Transverse colon (tissue), 4 donors: ENCODE measurements at places on chromosomes 7 and 10.
A peak's percentile ranks its signal among the peaks of the same experiment; 100 is the strongest.

DNA sequence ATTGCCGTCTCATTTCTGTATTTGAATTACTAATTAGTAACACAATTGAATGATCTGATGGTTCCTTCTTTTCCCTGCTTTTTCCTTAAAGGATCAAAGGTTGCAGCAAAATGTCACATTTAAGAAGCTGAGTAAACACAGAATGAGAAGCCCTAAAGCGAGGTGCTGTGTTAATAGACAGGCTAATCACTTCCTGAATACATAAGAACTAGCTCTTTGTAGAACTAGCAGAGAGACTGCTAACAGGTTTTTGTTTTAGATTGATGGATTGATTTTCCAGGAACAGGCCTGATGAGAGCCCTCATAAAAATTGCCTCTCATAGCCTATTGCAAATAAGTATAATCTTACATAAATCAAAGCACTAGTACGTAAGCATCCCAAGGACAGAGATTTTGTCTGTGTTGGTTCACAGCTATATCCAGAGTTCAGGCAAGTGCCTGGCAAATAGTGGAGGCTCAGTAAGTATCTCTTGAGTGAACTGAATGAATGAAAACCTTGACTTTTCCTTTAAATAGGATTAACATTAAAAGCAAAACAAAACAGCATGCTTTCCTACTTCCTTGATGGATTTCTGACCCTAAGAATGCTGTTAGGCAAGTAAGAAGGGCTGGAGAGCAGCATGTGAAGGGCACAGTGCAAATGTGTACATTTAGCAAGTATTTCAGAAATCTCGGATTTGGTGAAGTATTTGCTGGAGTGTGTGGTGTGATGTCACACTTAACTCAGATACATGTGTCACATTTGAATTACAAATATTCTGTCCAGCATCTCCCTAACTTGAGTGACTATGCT is 3.3 kb downstream of the TMEM229A start:
- H3K27ac ChIP-seq, result no peak overlapping the region
- no peaks in the 10 kb centered on the region for H3K36me3 ChIP-seq
- DNase-seq, result no peak
- H3K4me1 ChIP-seq, result peaks cover 42% of the 10 kb centered on the region

DNA sequence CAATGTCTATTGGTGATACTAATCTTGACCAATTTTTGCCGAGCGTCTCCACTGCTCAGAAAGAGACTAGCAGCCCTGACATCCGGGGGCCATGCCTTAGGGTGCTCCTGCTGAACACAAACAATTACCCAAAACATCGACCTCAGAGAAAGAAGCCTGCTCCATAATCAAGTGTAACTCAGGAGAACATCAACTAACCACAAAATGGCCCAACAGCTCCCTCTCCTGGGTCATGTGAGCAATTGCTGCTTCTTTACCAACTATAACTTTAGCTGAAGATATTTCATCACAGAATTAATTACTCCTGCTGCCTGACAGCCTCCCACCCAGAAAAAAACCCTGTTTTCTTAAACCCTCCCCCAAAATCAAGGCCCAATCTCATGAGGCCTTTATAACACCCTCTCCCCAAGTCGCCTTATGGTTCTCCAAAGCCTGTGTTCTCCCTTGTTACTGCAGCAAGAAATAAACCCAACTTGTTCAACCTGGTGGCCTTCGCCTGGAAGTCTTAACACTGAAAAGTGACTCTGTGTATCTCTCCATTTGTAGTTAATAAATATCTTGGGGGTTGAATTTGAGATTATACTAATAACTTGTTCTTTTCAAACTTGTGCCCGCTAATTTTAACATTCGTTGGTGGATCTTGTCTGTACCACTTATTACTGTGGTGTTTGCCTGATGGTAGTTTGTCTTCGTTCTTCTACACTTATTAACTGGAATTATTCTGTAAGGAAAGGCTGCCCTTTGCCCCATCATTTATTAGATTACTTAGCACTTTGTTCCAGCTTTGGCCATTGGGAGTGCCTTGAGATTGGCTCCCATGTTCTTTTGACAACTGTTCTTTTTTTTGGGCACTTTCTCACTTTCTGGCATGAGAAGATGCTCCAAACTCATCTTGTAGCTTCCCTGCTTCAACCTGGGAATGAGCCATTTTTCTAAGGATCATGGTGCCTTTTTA is 21.2 kb upstream of the RAMP3 start:
- peak; percentile 62 for DNase-seq
- no peak overlapping the region for H3K4me3 ChIP-seq
- no peaks in the 10 kb centered on the region for H3K4me1 ChIP-seq

- no peaks in the 10 kb centered on the region for H3K27me3 ChIP-seq
- H3K4me3 ChIP-seq, result no peak overlapping the region
- H3K36me3 ChIP-seq, result no peaks in the 10 kb centered on the region
- H3K27ac ChIP-seq, result no peak overlapping the region
These were observed 229.0 kb upstream of the STK17A start for GRCh38 chr7:43353902-43354301.

GRCh38 chr10:89426230-89426868 is 12.0 kb downstream of the IFIT5 start:
- no peaks in the 10 kb centered on the region for H3K4me1 ChIP-seq
- no peak for DNase-seq
- H3K4me3 ChIP-seq, result no peak overlapping the region
- H3K27me3 ChIP-seq, result no peaks in the 10 kb centered on the region

DNA sequence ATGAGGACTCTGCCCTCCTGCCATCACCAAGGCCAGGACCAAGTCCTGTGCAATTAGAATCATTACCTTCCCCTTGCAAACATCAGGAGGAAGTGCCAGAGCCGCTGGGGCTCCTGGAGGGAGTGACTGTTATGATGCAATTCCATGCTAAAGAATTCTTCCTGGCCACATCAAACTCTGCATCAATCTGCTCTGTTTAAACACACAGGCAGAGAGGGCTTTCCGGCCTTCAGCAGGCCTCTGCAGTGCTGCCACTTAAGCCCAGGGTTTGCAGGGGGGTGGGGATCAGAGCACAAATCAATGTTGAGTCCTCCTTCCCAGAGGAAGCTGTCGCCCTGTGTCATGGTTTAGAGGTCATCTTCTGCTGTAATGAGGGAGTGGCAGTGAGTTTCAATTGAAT is 58.1 kb downstream of the CTBP2 start:
- DNase-seq, result peak; percentile 32
- H3K36me3 ChIP-seq, result no peaks in the 10 kb centered on the region
- peaks cover 25% of the 10 kb centered on the region for H3K4me1 ChIP-seq
- no peak overlapping the region for H3K4me3 ChIP-seq
- H3K27ac ChIP-seq, result no peak overlapping the region

- peak; percentile 96 for DNase-seq
- H3K36me3 ChIP-seq, result no peaks in the 10 kb centered on the region
- peak overlapping the region; percentile 42 for H3K27ac ChIP-seq
- H3K4me1 ChIP-seq, result peaks cover 4% of the 10 kb centered on the region
- H3K27me3 ChIP-seq, result peaks cover 35% of the 10 kb centered on the region
These were observed 2.1 kb upstream of the SGCE start for GRCh38 chr7:94657771-94658693.

DNA sequence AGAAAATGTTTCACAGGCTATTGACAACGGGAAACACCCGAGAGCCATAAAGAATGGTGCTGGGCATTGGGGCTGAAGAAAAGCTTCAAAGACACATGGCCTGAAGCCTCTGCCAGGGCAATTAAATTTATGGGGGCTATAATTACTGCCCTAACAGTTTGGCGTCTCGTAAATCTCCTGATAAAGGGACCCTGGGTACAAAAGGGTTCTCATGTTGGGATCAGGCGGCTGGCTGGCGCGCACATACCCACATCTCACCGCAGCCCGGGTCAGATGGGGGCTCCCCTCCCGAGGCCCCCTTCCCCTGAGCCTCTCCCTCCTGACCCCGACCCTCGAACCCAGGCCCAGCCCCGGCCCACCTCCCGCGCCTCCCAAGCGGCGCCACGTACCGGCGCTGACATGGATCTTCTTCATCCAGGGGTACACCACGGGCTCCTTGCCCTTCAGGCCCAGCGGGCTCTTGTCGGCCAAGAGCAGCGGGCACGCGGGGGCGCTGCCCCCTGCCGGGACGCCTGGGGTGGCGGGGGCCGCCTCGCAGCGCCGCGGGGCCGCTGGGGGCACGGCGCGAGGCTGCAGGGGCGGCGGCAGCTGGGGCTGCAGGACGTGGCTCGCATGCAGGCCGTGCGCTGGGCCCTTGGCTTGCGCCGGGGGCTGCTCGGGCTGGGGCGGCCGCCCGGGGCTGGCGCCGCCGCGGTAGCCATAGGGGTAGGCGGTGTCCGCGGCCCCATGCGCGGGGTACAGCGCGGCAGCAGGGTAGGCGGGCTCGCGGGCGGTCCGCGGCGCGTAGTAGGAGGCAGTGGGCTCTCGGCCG is 623 bp downstream of the HOXA4 start:
- DNase-seq, result peak; percentile 70
- H3K4me1 ChIP-seq, result peaks cover 90% of the 10 kb centered on the region
- peak overlapping the region; percentile 94 for H3K27ac ChIP-seq

GRCh38 chr7:156157409-156158012 is 345.2 kb upstream of the SHH start:
- H3K4me3 ChIP-seq, result no peak overlapping the region
- H3K27me3 ChIP-seq, result peaks cover 11% of the 10 kb centered on the region
- no peaks in the 10 kb centered on the region for H3K36me3 ChIP-seq
- H3K4me1 ChIP-seq, result no peaks in the 10 kb centered on the region
- H3K27ac ChIP-seq, result no peak overlapping the region

GRCh38 chr10:807163-807957 is 117.9 kb upstream of the DIP2C start:
- DNase-seq, result no peak
- no peaks in the 10 kb centered on the region for H3K4me1 ChIP-seq
- H3K4me3 ChIP-seq, result no peak overlapping the region
- no peaks in the 10 kb centered on the region for H3K36me3 ChIP-seq

GRCh38 chr7:139594911-139595476 is 71.5 kb downstream of the CLEC2L start:
- H3K27ac ChIP-seq, result no peak overlapping the region
- peaks cover 4% of the 10 kb centered on the region for H3K36me3 ChIP-seq
- no peaks in the 10 kb centered on the region for H3K27me3 ChIP-seq
- H3K4me1 ChIP-seq, result no peaks in the 10 kb centered on the region
- H3K4me3 ChIP-seq, result no peak overlapping the region
- no peak for DNase-seq

GRCh38 chr7:155224116-155224811 is 73.4 kb upstream of the INSIG1 start:
- H3K4me3 ChIP-seq, result no peak overlapping the region
- H3K36me3 ChIP-seq, result no peaks in the 10 kb centered on the region
- no peaks in the 10 kb centered on the region for H3K4me1 ChIP-seq
- peaks cover 5% of the 10 kb centered on the region for H3K27me3 ChIP-seq
- no peak overlapping the region for H3K27ac ChIP-seq
- DNase-seq, result no peak
